SK-MEL-5 (cell line): ENCODE measurements at places on chromosomes 12 and 14. TPM values are rescaled to one million over a fixed set of nuclear protein-coding genes. Genes with fewer than 3 reads are reported as not detected.

GRCh38 chr12:10111451-10111850, 12.7 kb upstream of the CLEC1A start:
- no peak for DNase-seq

Gene ZBTB1
- 28.1 and 34.7 TPM in 2 replicates for total RNA-seq

Gene P2RX7
- total RNA-seq: 41.5 and 46.7 TPM in 2 replicates

Gene BTBD6
- 35.1 and 38.2 TPM in 2 replicates for total RNA-seq

GRCh38 chr14:21536418-21537089, 10.4 kb upstream of the SALL2 start:
- no peak for DNase-seq

GRCh38 chr12:51954561-51955361, 3.3 kb downstream of the ACVR1B start:
- DNase-seq: no peak

DNA sequence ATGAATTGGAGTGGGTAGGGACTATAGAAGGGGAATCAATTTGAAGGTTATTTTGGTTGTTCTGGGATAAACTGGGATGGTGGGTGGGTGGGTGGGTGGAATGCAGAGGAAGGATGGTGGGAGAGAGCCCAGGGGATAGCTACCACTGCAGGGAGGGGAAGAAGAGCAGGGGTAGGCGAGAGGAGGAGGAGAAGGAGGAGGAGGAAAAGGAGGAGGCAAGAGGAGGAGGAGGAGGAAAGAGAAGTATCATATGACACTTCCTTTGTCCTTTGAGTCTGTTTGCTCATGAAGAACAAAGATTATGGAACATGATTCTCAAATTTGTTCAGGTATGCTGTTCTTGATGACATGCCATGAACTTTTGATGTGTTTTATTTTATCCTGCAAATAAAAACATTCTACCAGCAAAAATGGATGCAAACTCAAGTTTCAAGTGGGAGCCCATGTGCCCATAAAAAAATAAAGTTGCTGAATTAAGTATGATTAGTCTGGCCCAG, 4.1 kb upstream of the BEST3 start:
- DNase-seq: no peak

DNA sequence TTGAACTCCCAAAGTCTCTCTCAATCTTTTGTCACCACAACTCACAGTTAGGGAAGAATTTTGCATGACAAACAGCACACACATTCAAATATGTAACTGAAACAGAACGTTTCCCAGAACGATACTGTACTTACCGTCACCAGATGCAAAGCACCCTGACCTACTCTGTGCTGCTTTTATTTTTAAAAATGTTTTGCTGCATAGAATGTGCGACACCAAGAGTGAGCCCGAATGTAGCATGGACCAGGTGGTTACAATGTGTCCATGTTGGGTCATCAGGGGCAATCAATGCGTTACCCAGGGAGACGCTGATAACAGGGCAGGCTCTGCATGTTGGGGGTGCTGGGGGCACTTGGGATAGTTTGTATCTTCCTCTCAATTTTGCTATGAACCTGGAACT, 14.6 kb upstream of the EIF5 start:
- no peak for DNase-seq

GRCh38 chr12:2064071-2064507, 11.3 kb downstream of the CACNA1C start:
- no peak for DNase-seq

Gene PROX2
- not detected in 2 replicates for total RNA-seq

DNA sequence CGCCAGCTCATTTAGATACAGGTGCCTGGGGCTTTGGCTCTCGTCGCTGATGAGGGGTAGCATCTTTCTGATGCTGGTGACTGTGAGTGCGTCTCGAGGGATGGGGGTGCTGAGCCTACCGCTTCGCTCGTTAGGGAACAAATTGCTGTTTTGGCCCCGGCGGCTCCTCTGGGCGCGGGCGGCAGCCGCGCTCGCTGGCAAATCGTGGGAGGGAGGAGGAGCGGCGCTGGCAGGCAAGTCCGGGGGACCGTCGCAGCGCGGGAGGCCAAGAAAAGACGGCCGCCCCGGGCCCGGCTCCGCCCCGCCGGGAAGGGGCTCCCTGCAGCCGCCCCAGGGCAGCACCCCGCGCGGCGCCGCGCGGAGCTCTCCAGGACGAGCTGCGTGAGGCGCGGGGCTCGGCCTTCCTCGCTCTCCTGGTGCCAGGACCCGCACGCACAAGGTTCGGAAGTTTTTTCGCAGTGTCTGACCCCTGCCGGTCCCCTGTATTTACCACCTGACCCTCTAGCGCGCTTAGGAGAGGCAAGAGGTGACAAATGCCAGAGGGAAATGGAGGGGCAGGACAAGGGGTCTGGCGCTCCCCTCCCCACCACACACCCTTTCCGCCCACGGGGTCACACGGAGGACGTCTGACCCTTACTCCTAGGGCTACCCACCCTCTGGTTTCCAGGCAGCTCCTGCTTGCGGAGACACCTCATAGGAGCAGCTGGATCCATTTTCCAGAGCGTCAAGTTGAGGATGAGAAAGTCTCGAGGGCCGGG, 899 bp upstream of the KCNH3 start:
- no peak for DNase-seq
